ENCODE measurements at places on chromosomes 13 and 19.

DNA sequence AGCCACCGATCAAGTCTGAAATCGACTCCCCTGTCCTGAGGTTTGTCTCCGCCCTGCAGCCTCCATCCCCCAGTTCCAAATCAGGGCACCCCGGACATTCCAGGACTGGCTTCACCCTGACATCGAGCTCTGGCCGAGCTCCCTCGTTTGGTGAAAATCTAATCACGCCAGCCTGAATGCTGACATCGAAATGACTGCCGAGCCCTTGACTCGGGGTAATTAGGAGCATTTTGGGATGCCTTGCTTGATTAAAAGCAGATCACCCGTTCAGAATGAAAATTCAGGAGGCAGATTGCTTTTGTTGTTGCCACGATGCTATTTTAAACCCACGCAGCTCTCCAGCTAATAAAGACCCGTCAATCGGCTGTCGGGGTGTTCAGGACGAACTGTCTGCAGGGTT is 34.3 kb downstream of the ZNRF4 start:
- no peak for DNase-seq

GRCh38 chr13:24618011-24618955 is 61.9 kb upstream of the ATP12A start:
- no peak for DNase-seq

DNA sequence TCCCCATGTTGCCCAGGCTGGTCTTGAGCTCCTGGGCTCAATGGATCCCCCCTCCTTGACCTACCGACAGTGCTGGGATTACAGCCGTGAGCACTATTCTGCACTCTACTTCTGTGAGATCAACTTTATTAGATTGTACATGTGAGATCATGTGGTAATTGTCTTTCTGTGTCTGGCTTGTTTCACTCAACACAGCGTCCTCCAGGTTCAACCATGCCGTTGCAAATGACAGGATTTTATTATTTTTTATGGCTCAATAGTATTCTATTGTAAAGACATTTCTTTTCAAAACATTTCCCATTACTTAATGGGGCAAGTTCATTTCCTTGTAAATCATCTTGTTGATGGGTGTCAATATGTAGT is 1.5 kb upstream of the OBI1 start:
- no peak for DNase-seq

GRCh38 chr19:46381346-46381745 is 32.0 kb downstream of the CCDC8 start:
- no peak for DNase-seq

DNA sequence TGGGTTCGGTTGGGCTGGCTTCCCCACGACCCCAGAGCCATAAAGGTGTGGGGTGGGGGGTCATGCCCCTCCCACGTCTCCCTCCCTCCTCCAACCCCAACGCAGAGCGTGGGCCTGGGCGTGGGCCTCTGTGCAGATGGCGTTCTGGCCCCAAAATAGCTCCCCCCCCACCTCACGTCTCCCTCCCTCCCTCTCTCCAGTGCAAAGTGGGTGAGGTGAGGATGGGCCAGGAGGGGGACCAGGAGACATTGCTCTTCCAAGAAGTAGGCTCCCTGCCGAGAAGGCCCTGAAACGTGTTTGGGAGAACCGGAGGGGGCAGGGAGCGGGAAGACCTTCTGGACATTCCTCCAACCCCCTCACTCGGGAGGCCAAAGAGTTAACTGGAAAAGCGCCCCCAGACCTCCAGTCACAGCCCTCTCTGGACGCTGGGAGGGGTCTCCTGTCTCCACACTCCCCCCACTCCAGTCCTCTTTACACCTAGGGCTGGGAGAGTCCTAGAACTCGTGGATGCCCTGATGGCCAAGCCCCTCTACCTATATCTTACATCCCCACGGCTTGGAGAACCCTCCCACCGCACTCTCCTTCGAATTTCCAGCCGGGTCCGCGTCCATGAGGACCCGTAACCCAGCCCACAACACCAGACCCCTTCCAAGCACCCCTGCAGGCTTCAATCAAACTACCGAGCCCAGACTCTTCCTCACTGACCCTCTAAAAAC is 855 bp downstream of the UNC13A start:
- DNase-seq = peak; percentile 11

DNA sequence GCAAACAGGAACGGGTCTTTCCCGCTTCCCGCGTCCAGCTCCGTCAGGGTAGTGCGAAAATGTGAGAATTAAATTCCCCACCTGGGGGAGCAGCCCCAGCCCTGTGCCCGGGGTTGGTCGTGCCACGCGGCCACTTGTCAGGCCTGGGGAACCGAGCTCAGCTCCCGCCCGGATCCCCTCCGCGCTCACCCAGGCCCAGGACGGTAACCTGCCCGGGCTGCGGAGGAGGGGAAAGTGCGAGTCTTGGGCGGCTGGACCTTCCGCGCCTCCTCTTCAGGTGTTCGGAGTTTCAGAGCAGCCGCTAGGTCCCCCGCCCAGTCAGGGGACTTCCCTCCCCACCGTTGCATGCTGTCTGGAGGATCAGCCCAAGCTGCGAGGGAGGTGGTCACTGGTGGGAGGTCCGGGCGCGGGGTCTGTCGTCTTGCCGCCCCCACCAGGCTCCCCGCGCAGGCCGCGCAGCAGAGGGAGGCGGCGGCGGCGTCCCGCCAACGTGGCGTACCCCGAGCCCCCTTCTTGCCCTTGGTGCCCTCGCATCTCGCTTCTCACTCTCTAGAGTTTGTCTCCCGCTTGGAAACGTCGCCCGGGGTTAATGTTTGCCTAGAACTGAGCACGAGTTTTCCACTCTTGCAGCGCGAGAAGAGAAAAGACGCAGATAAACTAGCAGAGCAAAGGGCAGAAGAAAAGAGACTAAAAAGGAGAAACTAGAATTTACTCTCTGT is 8.1 kb downstream of the URAD start:
- no peak for DNase-seq

DNA sequence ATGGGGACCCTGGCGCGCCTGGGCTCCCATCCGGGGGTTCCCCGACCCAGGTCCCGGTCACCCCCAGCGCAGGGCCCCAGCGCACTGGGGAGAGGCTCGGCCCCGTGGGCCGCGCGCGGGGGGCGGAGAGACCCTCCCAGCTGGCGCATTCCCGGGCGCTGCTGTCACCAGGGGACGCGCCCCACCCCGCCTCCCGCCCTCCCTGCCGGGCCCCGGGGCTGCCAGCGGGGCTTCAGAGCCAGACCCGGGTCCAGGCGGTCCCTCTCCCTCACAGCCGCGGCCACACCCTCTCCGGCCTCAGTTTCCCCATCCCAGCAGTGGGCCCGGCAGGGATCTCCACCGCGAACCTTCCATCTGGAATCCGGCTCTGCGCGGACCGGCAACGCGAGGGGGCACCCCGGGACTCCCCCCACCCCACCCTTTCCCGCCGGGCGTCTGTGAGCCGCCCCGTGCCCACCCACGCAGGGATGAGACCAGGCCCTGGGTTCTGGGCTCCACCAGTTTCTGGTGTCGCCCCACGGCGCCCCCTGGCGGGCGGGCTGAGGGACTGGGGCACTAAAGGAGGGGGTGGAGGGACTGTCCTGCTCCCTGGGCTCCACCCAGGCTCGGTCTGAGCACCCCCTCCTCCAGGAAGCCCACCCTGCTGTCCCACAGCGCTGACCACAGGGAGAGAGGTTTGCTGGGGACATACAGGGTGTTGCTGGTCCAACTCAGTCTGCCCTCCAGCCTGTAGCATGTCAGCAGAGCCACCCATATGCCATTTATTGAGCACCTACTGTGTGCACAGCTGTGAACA is 878 bp upstream of the ADAMTSL5 start:
- no peak for DNase-seq

DNA sequence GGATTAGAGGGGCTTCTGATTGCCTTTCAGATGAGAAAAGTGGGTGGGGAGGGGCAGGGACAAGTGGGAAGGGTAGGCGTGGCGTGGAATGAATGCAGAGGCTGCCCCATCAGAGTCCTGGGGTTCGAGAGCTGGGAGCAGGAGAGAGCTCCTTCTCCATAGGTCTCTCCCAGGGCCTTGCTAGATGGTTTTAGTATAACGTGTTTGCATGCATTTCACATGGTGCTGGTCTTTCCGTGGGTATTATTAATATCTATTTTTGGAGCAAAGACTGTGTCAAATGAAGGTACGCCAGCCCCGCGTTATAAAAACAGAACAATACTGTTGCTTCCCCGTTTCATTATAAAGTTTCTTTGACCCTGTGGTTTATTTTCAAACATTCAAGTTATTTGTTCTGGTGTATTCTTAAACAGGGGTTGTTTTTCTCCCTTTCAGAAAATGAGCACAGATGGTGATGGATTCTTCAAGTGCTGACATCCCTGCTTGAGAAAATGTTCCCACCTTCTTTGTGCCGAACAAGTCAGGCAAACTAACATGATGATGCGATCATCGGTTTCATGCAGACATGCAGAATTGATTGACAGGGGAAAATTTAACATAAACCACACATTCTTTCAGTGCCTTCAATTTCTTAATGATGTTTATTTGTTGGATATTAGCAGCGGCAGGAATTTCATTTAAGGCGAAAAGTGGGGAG is 62.1 kb upstream of the ZNF536 start:
- DNase-seq = no peak

GRCh38 chr19:10667867-10668266 is 13.7 kb downstream of the ILF3 start:
- DNase-seq = no peak

DNA sequence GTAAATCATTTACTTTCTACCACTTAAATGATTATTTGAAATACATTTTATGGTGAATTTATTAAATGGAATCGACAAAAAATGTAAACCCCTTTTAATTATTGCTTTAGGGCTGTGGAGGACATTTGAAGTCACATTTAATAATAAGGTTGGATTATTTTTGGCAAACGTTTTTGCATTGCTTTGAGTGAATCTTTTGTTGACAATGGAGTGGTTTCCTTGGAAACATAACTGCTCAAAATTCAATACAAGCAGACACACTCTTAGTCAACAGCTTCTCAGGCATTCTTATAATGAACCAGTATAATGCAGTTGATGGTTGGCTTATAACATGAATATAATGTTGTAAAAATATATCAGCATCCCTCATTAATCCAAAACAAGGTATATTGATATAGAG is 104.7 kb downstream of the DCLK1 start:
- peak; percentile 39 for DNase-seq

GRCh38 chr13:78601874-78602560 is 1.3 kb downstream of the POU4F1 start:
- no peak for DNase-seq
